ENCODE measurements at places on chromosomes 1 and 21. TPM values are rescaled to one million over a fixed set of nuclear protein-coding genes. Genes with fewer than 3 reads are reported as not detected.
A peak's percentile ranks its signal among the peaks of the same experiment; 100 is the strongest.

Gene LORICRIN
- total RNA-seq: not detected

DNA sequence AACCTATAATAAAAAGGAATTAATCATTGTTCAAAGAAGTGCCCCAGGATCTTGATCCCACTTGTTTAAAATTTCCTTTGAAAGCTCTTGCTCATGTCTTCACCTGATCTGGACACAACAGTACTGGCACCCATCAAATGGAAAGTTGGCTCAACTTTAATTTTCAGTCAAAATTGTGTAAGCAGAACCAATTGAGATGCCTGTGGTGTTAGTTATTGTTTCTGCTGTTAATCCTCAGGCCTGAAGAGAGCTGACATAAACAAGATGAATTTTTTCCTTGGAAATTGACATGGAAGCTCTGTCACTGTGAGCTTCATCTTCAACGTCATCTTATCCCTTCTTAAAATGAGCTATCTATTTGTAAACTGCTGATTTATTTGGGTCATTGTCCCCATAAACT lies 88.3 kb upstream of the TNFSF4 start:
- DNase-seq: no peak

Gene MYOC
- total RNA-seq: not detected

DNA sequence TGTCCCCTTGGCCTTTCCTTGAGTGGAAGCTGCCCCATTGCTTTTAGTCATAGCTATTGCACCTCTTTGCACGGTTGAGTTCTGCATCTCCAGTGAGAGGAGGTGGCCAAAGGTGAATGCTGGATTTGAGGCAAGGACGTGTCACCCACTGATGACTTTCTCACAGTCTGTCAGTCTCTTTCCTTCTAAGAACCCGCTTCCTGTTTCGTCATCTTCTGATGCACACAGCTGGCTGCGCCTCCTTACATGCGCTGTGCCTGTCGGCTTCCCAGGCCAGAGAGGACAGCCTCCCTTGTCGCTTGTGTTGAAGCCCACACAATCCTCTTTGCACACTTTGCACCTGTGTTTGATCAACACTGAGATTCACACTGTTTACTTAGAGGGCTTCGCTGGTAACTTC lies 41.8 kb upstream of the PWP2 start:
- DNase-seq: no peak

Gene DNASE2B
- not detected for total RNA-seq

GRCh38 chr1:27686223-27686990 lies 14.4 kb upstream of the IFI6 start:
- no peak for DNase-seq

DNA sequence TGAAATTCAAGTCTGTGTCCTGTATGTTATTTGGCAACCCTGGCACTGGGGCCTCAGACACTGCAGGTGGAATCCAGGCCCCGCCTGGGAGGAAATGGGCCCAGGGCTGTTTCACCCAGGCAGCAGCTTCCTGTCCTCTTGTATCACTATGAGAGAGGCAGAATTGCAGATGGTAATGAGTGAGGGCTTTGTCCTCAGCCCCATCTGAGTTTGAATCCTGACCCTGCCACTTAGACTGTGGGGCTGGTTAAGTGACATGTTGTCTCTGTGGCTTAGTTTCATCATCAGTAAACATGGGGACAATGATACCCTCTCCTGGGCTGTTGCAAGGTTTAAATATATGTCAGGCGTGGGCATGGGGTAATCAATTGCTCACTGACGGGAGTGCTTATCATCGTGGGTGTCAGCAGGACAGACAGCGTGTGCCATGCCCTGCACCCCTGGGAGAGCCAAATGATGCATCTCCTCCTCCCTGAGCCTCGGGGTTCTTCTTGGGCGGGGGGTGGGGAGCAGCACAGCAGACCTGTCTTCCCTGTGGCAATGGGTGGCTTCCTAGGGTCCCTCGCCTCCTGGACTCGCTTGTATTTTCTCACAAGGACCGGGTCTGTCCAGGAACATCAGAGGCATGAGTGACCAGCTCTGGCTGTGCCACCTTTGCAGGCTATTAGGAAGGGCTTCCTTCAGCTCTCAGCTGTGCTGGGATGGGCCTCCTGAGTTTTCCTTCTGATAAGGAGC lies 42.1 kb downstream of the ARHGEF10L start:
- DNase-seq: no peak

GRCh38 chr1:198880397-198880796 lies 241.6 kb downstream of the PTPRC start:
- DNase-seq: no peak

DNA sequence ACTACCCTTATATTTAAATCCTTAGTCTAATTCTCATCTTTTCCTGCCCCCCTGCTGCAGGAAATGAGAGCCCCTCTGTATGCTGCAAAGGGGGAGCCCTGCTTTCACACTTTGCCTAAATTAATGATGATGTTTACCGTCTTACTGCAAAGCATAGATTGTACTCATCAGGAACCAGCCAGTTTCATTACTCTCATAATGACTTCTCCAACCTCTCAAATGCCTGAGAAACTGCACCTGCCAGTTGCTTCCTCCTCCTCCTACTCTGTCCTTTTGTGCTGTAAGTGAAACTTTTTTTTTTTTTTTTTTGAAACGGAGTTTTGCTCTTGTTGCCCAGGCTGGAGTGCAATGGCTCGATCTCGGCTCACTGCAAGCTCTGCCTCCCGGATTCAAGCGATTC lies 101.7 kb downstream of the ADSS2 start:
- no peak for DNase-seq

Gene TCHHL1
- total RNA-seq: 6.5 TPM

DNA sequence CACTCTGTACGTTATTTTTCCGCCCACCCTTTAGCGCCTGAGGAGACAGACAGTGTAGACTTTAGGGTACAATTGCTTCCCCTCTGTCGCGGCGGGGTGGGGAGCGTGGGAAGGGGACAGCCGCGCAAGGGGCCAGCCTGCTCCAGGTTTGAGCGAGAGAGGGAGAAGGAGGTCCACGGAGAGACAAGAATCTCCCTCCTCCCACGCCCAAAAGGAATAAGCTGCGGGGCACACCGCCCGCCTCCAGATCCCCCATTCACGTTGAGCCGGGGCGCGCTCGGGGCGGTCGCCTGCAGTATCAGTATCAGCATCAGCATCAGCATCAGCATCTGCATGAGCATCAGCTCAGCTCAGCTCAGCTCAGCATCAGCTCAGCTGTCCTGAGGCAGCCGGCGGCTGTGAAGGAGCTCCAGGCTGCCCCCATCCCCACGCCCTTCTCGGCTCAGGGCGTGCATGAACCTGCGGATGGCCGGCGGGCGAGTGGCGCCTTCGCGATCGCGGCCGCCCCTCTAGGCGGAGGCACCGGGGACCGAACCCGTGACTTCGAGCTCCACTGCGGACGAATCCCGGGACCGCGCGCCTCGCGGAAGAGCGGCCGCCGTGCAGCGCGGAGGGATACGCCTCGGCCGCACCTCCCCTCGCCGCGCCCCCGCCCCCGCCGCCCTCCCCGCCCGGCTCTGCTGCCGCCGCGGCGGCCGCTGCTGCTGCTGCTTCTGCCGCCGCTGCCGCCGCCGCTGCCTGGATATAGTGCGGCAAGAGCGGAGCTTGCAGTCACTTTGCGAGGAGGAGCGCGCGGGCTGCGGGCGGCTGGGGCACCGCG lies at the start of gene NCAM2:
Gene NCAM2 (plus strand): TSS at position 774 of the 820 bp plus-strand sequence.
- DNase-seq: peak; percentile 77

Gene CRYBG2
- total RNA-seq: 7.0 TPM

Gene CASQ2
- 38.5 TPM for total RNA-seq

DNA sequence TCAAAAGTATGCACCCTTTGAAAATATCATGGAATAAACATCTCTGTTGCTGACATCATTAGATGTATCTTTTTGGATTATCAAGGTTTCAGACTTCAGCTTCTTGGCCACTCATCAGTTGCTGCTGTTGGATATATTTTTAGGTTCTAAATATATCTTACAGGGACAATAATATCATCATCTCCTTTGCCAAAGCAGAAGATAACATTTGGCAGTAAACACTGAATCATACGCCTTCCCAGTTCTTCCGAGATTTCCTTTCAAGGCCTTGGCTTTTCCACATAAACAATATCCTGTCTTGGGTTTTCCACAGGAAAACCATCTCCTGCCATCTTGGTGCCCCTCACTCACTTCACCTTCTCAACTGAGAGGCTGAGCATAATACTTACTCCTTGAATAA lies 39.3 kb downstream of the RGS7 start:
- DNase-seq: no peak

DNA sequence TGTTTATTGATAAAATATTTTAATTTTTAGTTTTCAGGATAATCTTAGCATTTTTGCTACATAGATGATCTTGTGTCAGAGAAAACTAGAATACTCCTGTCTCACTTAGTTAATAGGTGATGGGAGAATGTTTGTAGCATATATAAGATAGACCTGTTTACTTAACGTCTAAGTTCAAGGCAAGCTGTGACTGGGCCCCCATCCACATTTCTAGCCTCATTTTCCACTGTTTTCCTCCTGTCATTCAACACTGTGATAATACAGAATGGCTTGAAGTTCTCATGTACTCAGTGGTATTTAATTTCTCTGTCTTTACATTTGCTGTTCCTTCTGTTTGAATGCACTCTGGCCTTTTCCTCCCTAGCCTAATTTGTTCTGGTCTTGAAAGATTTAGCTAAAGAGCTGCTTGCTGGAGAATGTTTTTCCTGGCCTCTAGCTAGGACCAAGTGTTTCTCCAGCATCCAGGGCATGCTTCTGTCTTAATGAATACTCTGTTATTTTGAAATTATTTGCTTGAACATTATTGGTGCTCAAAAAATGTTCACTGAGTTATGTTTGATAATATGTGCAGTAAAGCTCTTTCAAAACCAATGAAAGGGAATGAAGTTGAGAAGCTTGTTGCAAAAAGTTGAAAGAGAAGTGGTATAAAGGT lies 37.3 kb downstream of the USP25 start:
- DNase-seq: no peak

Gene FABP3
- 15.9 TPM for total RNA-seq

DNA sequence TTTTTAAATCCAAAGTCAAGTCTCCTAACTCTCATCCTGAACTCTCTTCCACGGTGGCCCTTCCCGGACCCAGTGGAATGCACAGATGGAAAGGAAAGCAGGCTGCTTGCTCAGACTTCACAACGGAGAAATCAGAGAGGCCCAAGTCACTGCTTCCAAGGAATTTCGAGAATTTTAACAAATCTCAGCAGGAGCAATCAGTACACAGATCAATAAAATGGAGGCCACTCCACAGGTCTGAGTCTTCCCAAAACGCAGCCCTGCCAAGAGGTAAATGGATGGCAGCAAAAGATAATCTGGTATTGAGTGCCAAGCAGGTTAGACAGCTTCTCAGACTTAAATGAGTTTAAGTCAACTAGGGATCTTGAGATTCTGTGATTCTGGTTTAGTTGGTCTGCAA lies 81.1 kb upstream of the TIAM1 start:
- DNase-seq: no peak

DNA sequence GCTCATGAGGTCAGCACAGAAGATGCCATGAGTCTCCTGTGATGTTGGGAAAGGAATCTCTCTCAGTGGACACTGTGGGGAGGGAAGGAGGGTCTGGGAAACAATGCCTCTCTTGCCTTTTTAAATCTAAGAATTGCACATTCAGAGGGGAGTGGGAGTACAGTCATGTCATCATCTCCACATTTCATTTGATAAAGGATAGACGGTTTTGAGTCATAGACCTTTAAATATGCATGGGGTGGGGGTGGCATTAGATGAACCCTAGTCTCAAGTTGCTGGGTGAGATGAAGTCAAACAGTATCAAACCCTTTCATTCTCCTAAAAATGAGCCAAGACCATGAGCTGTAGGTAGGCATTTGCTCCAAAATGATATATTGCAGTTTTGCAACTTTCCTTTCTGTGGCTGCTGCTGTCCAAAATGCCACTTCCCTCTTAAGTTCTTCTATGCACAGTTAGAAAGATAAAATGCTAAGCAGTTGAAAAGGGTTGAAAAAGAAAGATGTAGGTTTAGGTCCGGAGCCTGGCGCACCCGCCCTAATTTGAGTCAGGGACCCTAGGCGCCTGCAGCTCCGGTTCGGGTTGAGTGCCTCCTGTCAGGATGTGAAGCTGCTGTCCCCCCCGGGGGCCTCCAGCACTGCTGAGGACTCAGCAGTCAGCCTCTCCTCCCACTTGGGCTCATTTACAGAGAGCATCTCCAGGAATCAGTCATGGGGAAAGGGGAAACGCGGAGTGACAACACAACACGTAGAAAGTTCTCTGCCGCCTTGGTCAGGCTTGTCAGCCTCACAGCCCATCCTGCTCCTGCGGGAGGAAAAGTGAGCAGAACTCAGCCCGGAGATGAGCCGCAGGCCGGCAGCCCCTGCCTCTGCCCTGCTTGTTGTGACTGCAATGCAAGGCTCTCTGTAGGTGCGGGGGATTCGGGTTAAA lies 479.3 kb upstream of the RUNX1 start:
- DNase-seq: peak; percentile 44

DNA sequence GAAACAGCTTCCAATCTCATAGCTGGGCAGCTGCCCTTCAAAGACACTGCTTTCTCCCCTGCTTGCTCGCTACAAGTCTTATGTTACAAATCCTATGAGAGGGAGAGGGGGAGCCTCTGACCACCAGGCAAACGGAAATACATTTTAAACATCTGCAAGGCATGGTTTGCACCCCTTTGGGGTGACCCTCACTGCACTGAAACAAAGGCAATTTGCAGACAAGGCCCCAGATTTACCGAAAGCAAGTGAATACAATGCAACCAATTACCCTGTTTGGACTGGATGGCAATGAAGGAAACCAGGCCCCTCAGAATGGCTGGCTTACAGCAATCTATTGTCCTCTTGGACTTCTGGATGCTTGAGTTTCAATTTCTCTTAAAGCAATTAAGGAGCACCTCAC lies 11.8 kb upstream of the ATP13A2 start:
- no peak for DNase-seq

- no peak for DNase-seq
Measured at GRCh38 chr21:27086630-27087029, 119.7 kb upstream of the ADAMTS5 start.

Gene COL6A2
- total RNA-seq: 2,192 TPM

Gene ZNF695
- total RNA-seq: 1.2 TPM

DNA sequence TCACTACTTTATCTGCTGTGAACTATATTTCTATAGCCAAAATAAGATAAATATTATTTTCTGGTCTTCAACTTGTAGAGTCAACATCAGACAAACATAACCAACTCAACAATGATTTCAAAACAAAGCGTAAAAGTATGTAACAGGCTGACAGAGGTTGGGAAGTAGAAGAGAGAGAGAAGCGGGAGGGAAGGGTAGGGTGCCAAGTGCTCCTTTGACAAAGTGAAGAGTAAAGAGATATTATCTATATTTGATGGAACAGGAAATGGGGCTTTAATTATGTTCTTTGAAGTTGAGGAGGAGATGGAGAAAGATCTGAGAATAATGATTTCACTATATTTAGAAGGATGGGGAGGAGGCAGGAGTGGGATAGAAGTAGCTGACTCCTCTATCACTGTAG lies 70.1 kb downstream of the DNTTIP2 start:
- no peak for DNase-seq

Gene RHCE
- total RNA-seq: 1.4 TPM

GRCh38 chr1:172141341-172141881 lies 279.1 kb upstream of the C1orf105 start:
- DNase-seq: no peak

All from umbilical cord (tissue), 2 donors.